ENCODE measurements at places on chromosomes 2 and 18. TPM values are rescaled to one million over a fixed set of nuclear protein-coding genes. Genes with fewer than 3 reads are reported as not detected.

Gene IL36B
- total RNA-seq, result not detected

Gene HOXD13
- not detected for total RNA-seq

Gene NMUR1
- total RNA-seq, result not detected

Gene YIPF4
- total RNA-seq, result 9.1 TPM

Gene SIX3
- not detected for total RNA-seq

Gene ADD2
- not detected for total RNA-seq

Gene NAT8
- not detected for total RNA-seq

Gene SP100
- 25.7 TPM for total RNA-seq

Gene TUBA3E
- not detected for total RNA-seq

Gene FAM237A
- total RNA-seq, result not detected

Gene CCDC74B
- total RNA-seq, result 17.5 TPM

Gene MPPE1
- 14.0 TPM for total RNA-seq

Gene MC5R
- not detected for total RNA-seq

Gene LAPTM4A
- 71.0 TPM for total RNA-seq

Gene UBE2F
- 84.0 TPM for total RNA-seq

Gene LCT
- not detected for total RNA-seq

Gene CYRIA
- 1.1 TPM for total RNA-seq

Gene NOL4
- not detected for total RNA-seq

Gene GLB1L
- 7.4 TPM for total RNA-seq

Gene SLC40A1
- total RNA-seq, result 0.79 TPM

Gene CNRIP1
- 0.33 TPM for total RNA-seq

Gene RAPGEF4
- 1.4 TPM for total RNA-seq

Gene HIBCH
- total RNA-seq, result 17.0 TPM

Gene PROM2
- total RNA-seq, result 53.7 TPM

Gene DSG1
- total RNA-seq, result 48.9 TPM

Gene IL37
- total RNA-seq, result not detected

Gene TMX3
- 25.2 TPM for total RNA-seq

Gene ANKRD53
- not detected for total RNA-seq

Gene RAMP1
- total RNA-seq, result 3.3 TPM

Gene GULP1
- total RNA-seq, result 5.4 TPM

Gene AMER3
- not detected for total RNA-seq

Gene ACMSD
- total RNA-seq, result 0.46 TPM

Gene SLC5A7
- total RNA-seq, result not detected

Gene HRH4
- total RNA-seq, result 0.07 TPM

Gene UGT1A3
- not detected for total RNA-seq

Gene GKN1
- total RNA-seq, result not detected

Gene TUBA4B
- total RNA-seq, result not detected

Gene TANC1
- total RNA-seq, result 34.1 TPM

Gene RANBP2
- 36.2 TPM for total RNA-seq

All from airway epithelial cell (primary cell).